ENCODE measurements at places on chromosomes 1 and 21.

DNA sequence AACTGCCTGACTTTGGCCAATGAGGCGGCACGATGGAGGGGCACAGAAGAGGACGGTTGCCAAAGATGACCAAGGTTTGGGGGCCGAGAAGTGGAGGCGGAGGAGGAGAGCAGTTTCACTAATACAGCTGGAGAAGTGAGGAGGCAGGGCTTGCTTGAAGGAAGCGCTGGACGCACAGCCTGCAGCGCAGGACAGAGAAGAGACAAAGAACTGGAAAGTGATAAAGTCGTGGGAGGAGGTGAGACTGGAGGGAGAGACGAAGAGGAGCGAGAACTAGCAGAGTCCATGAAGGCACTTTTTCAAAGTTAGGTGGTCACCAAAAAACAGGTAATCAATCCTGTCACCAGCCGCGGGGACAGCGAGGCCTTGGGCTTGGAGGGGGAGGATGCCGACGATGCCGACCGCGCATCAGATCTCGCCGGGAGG lies 771 bp downstream of the PACC1 start:
- H3K27ac ChIP-seq = peak overlapping the region; percentile 78
- DNase-seq = no peak
- H3K4me1 ChIP-seq = peaks cover 31% of the 10 kb centered on the region
- H3K4me3 ChIP-seq = peak overlapping the region; percentile 91
- H3K36me3 ChIP-seq = peaks cover 27% of the 10 kb centered on the region

- peaks cover 1% of the 10 kb centered on the region for H3K36me3 ChIP-seq
- DNase-seq = no peak
- peaks cover 78% of the 10 kb centered on the region for H3K27me3 ChIP-seq
- H3K4me3 ChIP-seq = peak overlapping the region; percentile 79
These were observed 66.0 kb upstream of the LAPTM5 start for GRCh38 chr1:30823627-30823968.

GRCh38 chr1:30353637-30354036 lies 369.7 kb downstream of the MATN1 start:
- no peak overlapping the region for H3K27ac ChIP-seq
- no peak overlapping the region for H3K4me3 ChIP-seq
- no peaks in the 10 kb centered on the region for H3K4me1 ChIP-seq
- no peaks in the 10 kb centered on the region for H3K36me3 ChIP-seq
- DNase-seq = no peak

GRCh38 chr1:22949822-22950331 lies 22.8 kb downstream of the LACTBL1 start:
- no peaks in the 10 kb centered on the region for H3K4me1 ChIP-seq
- DNase-seq = no peak
- no peak overlapping the region for H3K27ac ChIP-seq

GRCh38 chr1:19006000-19006399 lies 49.5 kb upstream of the IFFO2 start:
- no peak for DNase-seq
- H3K4me1 ChIP-seq = peaks cover 32% of the 10 kb centered on the region
- no peak overlapping the region for H3K27ac ChIP-seq
- H3K27me3 ChIP-seq = peaks cover 6% of the 10 kb centered on the region
- H3K4me3 ChIP-seq = no peak overlapping the region

DNA sequence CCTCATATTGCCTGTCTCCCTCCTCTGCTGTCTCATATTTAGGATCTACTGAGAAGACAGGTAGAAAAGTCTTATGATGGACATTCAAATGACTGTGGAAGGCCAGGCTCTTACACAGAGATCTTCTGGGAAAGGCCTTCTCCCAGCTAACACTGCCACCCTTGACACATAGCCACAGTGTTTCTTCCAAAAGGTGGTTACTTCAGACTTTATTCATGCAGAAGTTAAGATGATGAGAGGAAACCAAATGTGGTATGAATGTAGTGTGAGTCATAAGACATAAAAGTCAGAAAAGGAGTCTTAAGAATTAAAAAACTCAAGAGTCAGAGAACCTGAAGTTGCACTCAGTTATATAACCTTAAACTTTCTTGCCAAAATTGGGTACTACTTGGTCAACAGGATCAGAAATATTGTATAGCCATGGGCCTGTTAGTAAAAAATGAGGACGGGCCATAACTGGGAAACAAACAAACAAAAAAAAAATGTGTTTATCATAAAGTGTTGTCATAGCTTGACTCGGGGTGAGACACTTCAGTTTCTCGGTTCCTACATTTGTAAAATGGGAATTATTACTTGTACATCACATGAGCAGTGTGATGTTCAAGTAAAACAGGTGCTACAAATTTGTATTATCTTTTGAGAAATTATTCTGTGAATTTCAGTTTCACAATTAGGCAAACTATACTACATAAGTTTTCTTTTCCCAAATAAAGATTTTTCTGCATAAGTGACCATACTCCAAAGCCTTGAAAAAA lies 1.2 kb upstream of the DENND1B start:
- H3K36me3 ChIP-seq = peaks cover 9% of the 10 kb centered on the region
- peak overlapping the region; percentile 99 for H3K27ac ChIP-seq
- H3K27me3 ChIP-seq = no peaks in the 10 kb centered on the region
- peaks cover 70% of the 10 kb centered on the region for H3K4me1 ChIP-seq
- H3K4me3 ChIP-seq = peak overlapping the region; percentile 75

DNA sequence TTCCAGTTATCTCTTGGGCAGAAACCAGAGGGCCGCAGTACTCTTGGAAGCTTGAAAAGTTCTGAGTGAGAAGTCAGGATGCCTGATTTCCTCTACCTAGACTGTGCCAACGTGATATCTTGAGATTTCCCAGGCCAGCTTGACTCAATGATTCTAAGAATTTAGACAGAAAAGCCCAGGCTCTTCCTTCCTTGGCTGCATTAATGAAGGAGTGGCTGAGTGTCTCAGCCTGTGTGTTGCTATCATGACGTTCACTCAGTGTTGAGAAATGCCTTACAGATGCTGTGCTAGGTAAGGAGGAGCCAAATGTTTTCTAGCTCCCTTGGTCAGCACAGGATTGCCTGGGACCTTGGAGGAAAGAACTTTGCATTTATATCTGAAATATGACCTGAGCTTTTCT lies 454.1 kb upstream of the USP24 start:
- no peak for DNase-seq
- H3K36me3 ChIP-seq = no peaks in the 10 kb centered on the region
- no peak overlapping the region for H3K27ac ChIP-seq
- no peaks in the 10 kb centered on the region for H3K27me3 ChIP-seq
- H3K4me3 ChIP-seq = no peak overlapping the region
- no peaks in the 10 kb centered on the region for H3K4me1 ChIP-seq

DNA sequence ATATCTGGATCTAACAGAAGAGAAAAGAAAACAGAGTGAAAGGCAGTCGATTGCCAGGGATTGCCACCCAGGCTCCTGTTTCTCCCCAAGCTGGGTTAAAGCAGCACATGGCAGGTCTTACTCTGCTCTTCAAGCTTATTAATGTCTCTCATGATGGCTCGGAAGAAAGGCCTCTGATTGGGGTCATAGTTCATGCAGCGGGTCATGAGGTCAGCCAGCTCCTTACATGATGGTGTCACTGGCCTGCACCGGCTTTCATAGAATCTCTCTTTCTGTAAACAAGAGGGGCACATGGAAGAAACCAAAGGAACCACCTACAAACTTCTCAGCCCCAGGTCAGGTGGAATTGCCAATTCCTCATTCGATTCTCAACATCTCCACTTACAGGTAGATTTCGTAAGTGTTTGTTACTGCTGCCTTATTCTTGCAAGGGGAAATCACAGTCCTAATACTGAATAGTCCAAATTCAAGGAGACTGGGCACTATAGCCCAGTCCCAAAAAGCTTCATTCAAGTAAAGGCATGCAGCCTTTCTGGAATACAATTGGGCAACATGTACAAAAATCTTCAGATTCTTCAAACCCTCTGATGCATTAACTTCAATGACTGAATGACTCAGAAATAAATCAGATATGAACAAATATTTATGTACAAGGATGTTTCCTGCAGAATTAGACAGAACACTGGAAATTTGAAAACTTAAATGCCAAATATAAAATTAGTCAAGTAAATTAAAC lies 96.6 kb downstream of the RAVER2 start:
- no peaks in the 10 kb centered on the region for H3K27me3 ChIP-seq
- H3K4me3 ChIP-seq = no peak overlapping the region
- H3K27ac ChIP-seq = no peak overlapping the region
- peaks cover 39% of the 10 kb centered on the region for H3K36me3 ChIP-seq

DNA sequence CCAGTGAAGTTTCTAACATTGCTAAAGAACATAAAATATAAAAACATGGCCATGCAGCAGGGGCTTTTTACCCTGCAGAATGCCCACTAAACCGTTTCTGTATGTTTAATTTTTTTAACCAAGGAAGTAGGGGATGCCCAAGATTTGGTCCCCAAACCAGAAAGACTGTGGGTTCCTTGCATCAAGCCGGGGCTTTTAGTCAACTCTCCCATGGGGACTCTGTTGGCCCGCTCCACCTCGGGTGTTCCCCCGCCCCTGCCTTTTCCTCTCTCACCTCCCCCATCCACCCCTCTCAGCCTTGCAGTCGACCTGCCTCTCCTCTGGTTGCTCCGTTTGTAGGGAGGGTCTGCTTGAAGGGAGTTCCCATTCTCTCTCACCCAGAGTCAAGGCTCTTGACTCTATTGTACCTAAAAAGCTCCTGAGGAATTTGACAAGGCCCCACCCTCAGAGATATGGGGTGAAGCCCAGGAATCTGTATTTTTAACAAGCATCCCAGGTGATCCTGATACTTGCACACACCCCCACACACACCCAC lies 117.5 kb downstream of the TOMM20 start:
- peak overlapping the region; percentile 91 for H3K27ac ChIP-seq
- H3K27me3 ChIP-seq = peaks cover 4% of the 10 kb centered on the region
- H3K4me1 ChIP-seq = peaks cover 97% of the 10 kb centered on the region

- H3K4me3 ChIP-seq = no peak overlapping the region
- no peak for DNase-seq
- H3K4me1 ChIP-seq = peaks cover 13% of the 10 kb centered on the region
- no peaks in the 10 kb centered on the region for H3K36me3 ChIP-seq
These were observed 58.8 kb downstream of the CASZ1 start for GRCh38 chr1:10737651-10738050.

GRCh38 chr1:178451529-178451928 lies 45.2 kb downstream of the CLEC20A start:
- no peak overlapping the region for H3K4me3 ChIP-seq
- no peak for DNase-seq
- H3K36me3 ChIP-seq = no peaks in the 10 kb centered on the region
- no peaks in the 10 kb centered on the region for H3K4me1 ChIP-seq
- H3K27ac ChIP-seq = no peak overlapping the region
- no peaks in the 10 kb centered on the region for H3K27me3 ChIP-seq

GRCh38 chr1:113949007-113949406 lies 19.9 kb downstream of the HIPK1 start:
- H3K36me3 ChIP-seq = peaks cover 36% of the 10 kb centered on the region
- no peak for DNase-seq
- peak overlapping the region; percentile 48 for H3K27ac ChIP-seq
- peaks cover 82% of the 10 kb centered on the region for H3K4me1 ChIP-seq
- H3K4me3 ChIP-seq = no peak overlapping the region

GRCh38 chr1:41242342-41243078 lies 404 bp upstream of the SCMH1 start:
- DNase-seq = no peak
- peak overlapping the region; percentile 73 for H3K4me3 ChIP-seq
- peaks cover 22% of the 10 kb centered on the region for H3K4me1 ChIP-seq
- H3K36me3 ChIP-seq = peaks cover 3% of the 10 kb centered on the region
- H3K27ac ChIP-seq = peak overlapping the region; percentile 78

DNA sequence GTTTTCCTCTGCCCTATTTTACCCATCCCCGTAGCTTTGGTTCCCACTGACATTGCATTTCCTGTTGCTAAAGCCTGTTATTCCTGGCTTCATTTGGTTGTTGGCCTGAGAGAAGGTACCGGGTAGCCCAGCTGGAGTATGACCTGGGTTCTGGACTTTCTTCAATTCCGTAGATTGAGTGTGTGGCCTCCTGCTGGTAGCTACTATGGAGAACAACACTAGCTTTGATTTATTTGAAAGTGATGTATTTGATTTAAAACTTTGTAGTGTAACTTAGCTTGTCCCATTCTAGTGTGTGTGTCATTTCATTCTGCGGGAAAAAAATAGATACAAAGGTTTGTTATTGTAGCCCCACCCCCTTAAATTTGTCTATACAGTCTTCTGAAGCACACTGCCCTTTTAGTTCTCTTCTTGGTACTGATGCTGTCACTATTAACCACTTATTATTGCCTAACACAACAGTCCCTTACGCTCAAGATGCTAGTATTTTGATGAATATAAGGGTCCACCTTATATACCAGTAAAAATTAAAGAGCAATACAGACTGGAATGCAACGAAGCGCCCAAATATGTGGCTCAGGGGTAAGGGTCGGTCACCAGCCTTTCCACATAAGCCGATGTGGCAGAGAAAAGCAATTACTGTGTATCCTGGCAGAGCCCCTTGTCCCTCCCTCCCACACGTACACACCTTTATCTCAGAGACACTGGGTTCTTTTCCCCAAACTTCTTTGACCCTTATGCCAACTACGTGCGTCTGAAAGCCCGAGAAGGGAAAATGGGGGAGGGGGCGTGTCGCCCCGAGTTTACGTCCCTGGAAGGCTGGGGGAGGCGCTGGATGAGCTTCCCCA lies 643 bp upstream of the MOV10 start:
- H3K27ac ChIP-seq = peak overlapping the region; percentile 95
- peaks cover 43% of the 10 kb centered on the region for H3K4me1 ChIP-seq
- H3K36me3 ChIP-seq = peaks cover 45% of the 10 kb centered on the region
- peak overlapping the region; percentile 89 for H3K4me3 ChIP-seq

DNA sequence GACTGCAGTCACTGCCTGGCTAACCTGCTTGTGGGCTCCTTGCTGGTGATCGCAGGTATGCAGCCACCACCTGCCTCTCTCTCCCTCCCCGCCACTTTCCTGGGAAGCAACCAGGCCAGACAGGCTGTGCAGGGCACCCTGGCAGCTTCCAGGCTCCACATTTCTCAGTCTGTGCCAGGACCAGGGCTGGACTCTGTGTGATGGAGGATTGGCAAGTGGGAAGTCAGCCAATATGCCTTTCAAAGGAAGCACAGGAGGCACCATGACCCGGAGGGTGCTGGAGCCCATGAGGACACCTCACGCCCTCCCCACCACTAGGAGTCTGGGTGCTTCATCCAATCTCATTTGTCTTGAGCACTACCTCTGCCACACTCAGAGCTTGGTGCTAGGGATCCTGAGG lies 15.8 kb upstream of the DISP3 start:
- no peaks in the 10 kb centered on the region for H3K36me3 ChIP-seq
- DNase-seq = no peak
- no peak overlapping the region for H3K4me3 ChIP-seq
- no peaks in the 10 kb centered on the region for H3K4me1 ChIP-seq
- H3K27ac ChIP-seq = no peak overlapping the region
- H3K27me3 ChIP-seq = no peaks in the 10 kb centered on the region

DNA sequence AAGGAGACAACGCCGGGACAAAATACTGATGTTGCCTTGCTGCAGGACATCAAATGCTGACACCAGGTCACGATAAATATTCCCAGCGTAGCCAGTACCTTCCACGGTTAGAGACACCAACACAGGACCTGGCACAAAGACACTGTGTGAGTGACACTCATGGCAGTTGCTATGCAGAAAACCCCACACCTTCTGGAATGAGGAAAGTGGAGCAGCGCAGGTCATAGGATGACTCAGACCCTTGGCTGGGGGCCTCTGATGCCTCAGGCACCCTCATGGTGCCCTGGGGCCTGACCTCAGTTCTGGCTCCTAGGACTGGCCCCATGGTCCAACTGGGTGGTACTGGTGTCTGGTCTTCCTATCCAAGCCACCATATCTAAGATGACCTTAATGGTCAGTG lies 7.0 kb downstream of the DCST2 start:
- no peak overlapping the region for H3K27ac ChIP-seq
- no peaks in the 10 kb centered on the region for H3K36me3 ChIP-seq
- DNase-seq = no peak
- no peaks in the 10 kb centered on the region for H3K4me1 ChIP-seq

- no peaks in the 10 kb centered on the region for H3K4me1 ChIP-seq
- H3K36me3 ChIP-seq = no peaks in the 10 kb centered on the region
- no peak overlapping the region for H3K27ac ChIP-seq
- no peaks in the 10 kb centered on the region for H3K27me3 ChIP-seq
These were observed 330.5 kb upstream of the ADGRL2 start for GRCh38 chr1:81470275-81470674.

All from activated naive CD8-positive, alpha-beta T cell treated with anti-CD3 and anti-CD28 coated beads, Interleukin-2, amount 50 U/mL, for 24 hours (primary cell).